Mammary microvascular endothelial cell (primary cell): ENCODE measurements at places on chromosomes 2 and 18. TPM values are rescaled to one million over a fixed set of nuclear protein-coding genes. Genes with fewer than 3 reads are reported as not detected.

Gene MEIS1
- 0.79 and 8.4 TPM in 2 replicates for total RNA-seq

Gene TAF1B
- 14.0 and 14.5 TPM in 2 replicates for total RNA-seq

Gene ELOA2
- not detected in 2 replicates for total RNA-seq

Gene USP40
- 22.6 and 27.0 TPM in 2 replicates for total RNA-seq

Gene RAD51AP2
- not detected in 2 replicates for total RNA-seq

Gene TEX44
- not detected in 2 replicates for total RNA-seq

Gene ECEL1
- not detected in 2 replicates for total RNA-seq

Gene DAPL1
- total RNA-seq: not detected in 2 replicates

Gene SCG2
- 0.05 and 1.3 TPM in 2 replicates for total RNA-seq

Gene TBR1
- not detected in 2 replicates for total RNA-seq
